ENCODE measurements at places on chromosomes 4 and X.

- DNase-seq: no peak
Measured at GRCh38 chr4:71251261-71251660, 87.6 kb upstream of the SLC4A4 start.

GRCh38 chrX:45851434-45851991, 650.8 kb upstream of the DIPK2B start:
- DNase-seq: no peak

- no peak for DNase-seq
Measured at GRCh38 chr4:83890231-83890630, 354.3 kb downstream of the GPAT3 start.

- no peak for DNase-seq
Measured at GRCh38 chrX:44735498-44735897, 108.3 kb upstream of the DUSP21 start.

- DNase-seq: no peak
Measured at GRCh38 chr4:145859426-145859825, 79.2 kb downstream of the ZNF827 start.

DNA sequence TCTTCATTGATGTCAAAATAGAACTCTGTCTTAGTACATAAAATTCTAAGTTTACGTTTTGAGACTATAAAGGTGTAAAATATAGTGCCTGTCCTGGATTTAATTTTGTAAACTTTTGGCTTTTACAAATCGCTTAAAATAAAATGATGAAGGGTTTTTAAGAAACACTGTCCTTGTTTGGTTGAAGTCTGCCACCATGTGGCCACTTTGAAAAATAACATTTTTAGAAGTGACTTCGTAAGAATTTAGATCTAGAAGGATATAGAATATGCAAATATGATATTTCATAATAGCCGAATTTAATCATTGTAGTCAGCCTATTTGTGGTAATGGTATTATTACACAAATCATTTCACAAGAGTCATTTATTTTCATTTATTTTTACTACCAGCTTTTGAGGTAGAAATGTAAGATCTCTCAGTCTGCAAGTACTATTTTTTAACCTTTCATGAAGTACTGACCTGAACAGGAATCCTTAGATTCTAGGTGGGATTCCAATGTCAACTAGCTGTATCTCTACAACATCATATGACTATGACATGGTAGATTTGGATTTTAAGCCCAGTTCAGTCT, 31.0 kb upstream of the FAT4 start:
- DNase-seq: no peak

DNA sequence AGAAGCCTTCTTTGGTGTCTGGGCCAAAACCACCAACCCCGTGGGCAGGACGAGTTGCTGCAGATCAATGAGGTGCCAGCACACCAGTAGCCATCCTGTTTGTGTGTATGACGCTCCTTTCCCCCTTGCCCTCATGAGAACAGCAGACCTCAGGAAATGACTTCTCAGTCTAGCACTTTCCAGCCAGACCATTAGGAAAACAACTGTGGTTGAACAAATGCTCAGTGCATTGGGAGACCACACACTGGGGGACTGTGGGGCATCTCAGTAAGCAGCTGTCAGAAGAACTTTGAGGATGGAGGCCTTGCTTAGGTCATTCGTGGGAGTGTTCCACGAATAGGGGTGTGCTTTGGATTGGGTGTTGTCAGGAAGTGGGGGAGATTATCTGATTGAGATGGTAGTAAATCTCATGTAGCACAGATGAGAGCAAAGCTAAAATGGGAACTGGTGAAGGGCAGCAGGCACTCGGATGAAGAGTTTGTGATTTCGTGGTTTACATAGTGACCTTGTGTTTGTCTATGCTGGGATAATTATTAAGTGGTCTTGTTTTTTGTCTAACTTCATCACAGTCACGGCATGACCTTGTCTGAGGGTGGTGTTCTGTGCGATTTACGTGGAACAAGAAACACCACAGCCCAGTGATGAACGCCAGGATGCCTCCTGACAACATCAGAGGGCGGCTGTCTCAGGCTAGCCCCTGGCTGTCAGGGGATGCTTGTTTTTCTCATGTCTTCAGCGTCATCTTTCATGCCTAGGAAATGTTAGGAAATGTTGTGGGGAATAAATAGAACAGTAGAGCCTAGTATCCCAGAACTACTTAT, 70.1 kb downstream of the USP46 start:
- no peak for DNase-seq

GRCh38 chr4:73421708-73422457, 14.1 kb upstream of the AFP start:
- DNase-seq: no peak

- DNase-seq: no peak
Measured at GRCh38 chr4:6366581-6366980, 96.9 kb downstream of the WFS1 start.

DNA sequence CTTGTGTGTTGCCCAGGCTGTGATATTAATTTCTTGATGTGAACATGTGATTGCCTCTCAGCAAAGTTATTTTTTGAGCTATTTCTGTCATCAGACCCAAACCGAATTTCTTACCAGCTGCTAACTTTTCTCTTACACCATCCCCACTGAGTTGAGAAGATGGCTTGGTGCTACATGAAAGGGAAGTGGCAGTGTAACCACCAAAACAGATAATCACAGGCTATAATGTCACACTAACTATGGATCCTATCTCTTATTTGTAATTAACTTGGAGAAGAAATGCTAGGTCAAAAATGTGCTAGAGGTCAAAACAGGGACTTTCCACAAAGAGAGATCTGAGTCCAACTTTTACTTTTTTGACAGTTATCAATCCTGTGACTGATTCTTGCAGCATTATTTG, 43.8 kb downstream of the ELOVL6 start:
- DNase-seq: no peak

GRCh38 chrX:12997906-12998687, 23.2 kb downstream of the TMSB4X start:
- DNase-seq: no peak

DNA sequence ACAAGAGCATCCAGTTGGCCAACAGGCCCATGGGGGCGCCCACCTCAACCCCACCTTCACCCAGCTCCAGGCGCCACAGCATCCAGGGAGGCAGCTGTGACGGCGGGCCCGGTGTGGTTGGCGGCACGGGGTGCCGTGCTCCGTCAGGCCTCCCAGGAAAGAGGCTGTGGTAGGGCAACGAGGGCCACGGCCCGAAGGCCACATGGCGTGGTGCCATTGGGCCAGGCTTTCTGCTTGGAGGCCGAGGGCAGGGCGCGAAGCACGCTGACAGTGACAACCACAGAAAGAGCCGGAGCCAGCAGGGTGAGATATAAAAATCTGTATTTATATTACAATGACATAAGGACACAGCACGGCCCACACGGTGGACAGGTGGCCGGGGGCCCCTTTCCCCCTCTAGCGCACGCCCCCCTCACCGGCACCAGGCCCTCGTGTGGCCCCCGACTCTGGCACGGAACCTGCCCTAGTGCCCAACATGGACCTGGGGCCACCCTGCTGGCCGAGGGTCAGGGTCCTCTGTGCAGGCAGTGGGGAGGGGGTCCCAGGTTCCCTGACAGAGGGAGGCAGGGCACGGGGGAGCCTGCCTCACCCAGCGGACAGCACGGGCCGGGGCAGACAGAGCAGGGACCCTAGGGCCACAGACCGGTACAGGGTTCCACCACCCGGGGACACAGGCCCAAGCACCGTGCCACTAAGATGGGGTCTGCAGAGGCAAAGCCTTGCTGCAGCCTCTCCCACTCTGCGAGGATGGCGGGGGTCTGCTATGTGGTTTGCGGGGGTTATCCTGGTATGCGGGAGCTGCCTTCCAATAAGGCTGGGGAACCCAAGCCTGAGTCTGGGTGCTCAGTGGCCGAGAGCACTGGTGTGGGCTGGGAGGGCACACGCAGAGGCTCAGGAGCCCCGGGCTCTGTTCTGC, 5.5 kb upstream of the HAUS3 start:
- no peak for DNase-seq

GRCh38 chr4:186553717-186554116, 1.6 kb downstream of the MTNR1A start:
- DNase-seq: no peak

DNA sequence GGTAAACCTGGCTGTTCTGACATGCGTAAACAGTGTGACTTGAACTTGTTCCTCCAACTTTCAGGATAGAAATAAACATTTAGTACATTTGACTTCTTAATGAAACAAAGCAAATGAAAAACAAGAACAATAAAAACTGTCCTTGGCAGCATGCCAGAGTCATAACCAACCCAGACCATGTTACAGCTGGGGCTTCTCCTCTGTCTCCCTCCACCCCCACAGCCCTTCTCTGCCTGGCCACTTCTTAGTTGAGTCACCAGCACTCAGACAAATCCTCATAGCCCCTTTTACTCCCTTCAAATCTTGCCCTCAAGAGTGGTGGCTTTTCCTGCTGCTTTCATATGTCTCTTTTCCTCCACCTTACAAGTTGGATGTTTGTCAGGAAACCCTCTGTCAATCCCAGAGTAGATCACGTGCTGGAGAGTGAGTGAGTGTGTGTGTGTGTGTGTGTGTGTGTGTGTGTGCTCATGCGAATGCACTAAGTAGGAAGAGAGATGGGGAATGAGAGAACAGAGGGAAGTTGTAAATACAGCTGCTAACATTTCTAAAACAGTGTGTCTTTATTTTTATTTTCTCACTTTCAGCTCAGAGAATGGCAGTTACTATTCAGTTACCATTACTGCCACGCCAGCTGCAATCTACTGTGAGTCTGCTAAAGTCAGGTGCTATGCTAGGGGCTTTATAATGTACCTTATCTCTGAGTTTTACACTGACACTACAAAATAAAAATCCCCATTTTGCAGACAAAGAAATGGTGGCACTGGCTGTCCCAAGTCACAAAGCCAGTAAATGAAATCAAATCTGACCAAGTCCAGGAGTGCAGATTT, 15.0 kb downstream of the SCARB2 start:
- DNase-seq: no peak

GRCh38 chr4:158209825-158210807, at the start of gene TMEM144:
TMEM144 (plus strand) TSS chr4:158210486; CDS start chr4:158212668, 2,182 bp downstream.
- peak; percentile 93 for DNase-seq

GRCh38 chr4:145061318-145061920, 36.6 kb downstream of the ANAPC10 start:
- DNase-seq: no peak

- DNase-seq: no peak
Measured at GRCh38 chr4:95268819-95269565, 279.8 kb downstream of the UNC5C start.

- no peak for DNase-seq
Measured at GRCh38 chrX:153214934-153215333, 35.9 kb downstream of the MAGEA1 start.

- no peak for DNase-seq
Measured at GRCh38 chr4:6574747-6575502, at the start of gene MAN2B2. MAN2B2 (plus strand) TSS chr4:6575189; CDS start chr4:6575211, 22 bp downstream.

GRCh38 chr4:172601195-172601594, 567.4 kb upstream of the GALNT7 start:
- DNase-seq: no peak

GRCh38 chr4:75715105-75715799, 9.1 kb upstream of the USO1 start:
- DNase-seq: no peak

DNA sequence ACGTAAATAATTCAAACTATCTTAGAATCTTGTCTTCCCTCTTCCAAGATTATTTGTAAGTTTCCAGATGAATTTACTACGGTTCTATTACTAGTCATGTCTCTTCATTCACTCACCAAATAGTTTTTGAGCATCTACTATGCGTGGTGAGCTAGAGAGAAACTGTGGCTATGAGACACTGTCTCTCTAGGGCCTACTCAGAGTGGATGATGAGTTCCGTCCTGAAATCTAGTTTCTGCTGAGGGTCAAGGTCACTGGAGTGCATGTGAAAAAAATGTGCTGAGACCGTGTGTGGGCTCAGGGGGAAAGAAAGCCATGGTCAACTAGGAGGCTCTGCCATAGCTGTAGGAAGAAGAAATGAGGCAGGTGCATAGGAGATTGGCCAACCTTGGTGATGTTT, 320.2 kb upstream of the GATB start:
- no peak for DNase-seq

GRCh38 chrX:114344756-114345349, 239.0 kb upstream of the HTR2C start:
- DNase-seq: no peak

- DNase-seq: no peak
Measured at GRCh38 chrX:150771116-150771515, 77.9 kb downstream of the MTMR1 start.

DNA sequence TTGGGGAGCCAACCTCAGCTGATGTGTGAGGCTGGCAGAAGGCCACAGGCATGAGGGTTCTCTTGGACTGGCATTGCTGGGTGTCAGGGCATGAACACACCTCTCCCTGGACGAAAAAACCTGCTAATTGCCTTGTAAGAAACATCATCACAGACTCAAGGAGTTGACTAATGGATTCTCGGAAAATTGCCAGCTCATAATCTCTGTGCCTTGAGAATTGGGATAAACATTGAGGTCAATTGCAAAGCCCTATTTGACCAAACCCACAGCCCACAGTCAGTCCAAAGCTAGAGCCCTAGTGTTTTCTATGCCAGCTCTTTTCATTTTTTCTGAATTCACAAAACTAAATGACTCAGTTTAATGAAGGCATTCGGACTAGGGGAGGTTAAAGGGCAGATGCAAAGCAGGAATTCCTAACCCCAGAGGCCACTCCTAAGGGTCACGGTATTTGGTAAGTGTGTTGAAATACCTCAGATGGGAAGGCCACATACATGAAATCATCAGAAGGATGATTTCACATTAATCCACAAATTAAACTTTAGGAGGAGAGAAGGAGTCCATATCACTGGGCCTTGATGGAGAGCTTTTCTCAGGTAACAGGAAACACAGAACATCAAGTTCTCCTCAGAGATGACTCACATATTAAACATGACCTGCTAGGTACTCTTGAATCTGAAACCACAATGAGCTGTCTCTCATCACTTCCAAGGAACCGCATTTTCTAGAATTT, 39.0 kb upstream of the RASL11B start:
- no peak for DNase-seq

DNA sequence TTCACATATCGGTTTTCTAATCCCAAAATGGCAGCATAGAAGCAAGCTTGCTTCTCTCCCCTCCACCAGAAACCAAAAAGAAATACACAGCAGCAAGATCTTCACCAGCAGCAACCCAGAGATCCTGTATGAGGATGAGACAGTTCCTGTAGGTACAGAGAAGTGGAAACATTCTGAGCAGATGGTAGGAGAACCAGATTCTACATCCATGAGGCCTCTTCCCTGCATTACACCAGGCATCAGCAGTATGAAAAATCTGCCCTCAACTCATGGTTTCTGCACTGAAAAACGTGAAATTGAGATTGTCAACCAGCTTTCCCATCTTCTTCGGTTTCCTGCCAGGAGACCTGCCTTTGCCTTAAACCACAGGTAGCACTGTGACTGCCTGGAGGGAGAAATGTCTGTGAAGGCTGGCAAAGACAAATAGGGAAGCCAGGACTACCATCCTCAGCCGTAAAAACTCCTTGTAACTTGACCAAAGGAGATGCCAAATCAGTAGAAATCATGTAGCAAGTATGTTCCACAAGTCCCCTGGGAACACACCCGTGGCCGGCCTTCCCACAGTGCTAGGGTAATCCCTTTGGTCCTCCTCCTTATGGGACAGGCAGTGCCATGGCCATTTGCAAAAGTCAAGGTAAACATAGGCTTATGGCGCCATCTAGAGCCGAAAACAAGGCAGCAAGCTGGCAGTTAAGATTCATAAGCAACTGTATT, 24.0 kb upstream of the MTHFD2L start:
- no peak for DNase-seq

- no peak for DNase-seq
Measured at GRCh38 chr4:184328022-184328736, 110.5 kb upstream of the ENPP6 start.
